MCF 10A (cell line): ENCODE measurements at places on chromosomes 12 and 14.

DNA sequence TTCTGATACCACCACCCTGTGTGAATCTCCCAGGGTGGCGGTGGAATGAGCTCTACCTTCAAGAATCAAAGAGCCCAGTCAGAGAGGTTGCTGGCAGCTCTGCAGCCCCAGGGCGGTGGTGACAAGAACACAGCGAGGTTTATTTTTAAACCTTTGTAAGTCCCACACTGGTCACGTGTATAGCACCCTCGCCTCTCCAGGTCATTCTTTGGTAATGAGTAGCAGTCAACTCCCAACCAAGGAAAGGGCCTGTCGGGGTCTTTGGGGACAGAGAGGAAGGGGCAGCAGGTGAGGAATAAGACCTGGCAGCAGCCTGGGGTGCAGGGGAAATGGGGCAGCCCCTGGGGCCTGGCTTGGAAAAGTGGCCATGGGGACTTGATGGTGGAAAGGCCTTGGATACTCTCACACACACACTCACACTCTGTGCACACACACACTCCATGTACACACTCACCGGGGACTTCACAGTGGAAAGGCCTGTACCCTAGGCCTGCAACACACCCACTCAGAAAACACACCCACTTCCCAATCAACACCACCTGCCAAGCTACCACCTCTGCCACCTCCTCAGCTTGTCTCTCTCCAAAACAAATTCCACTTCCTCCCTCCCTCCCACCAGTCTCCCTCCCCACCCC, 178.6 kb downstream of the DPF3 start:
- DNase-seq, result no peak

GRCh38 chr14:31229638-31230572, 22.3 kb upstream of the HECTD1 start:
- peak; percentile 100 for DNase-seq

GRCh38 chr12:6833189-6833890, 5.1 kb downstream of the P3H3 start:
- no peak for DNase-seq

DNA sequence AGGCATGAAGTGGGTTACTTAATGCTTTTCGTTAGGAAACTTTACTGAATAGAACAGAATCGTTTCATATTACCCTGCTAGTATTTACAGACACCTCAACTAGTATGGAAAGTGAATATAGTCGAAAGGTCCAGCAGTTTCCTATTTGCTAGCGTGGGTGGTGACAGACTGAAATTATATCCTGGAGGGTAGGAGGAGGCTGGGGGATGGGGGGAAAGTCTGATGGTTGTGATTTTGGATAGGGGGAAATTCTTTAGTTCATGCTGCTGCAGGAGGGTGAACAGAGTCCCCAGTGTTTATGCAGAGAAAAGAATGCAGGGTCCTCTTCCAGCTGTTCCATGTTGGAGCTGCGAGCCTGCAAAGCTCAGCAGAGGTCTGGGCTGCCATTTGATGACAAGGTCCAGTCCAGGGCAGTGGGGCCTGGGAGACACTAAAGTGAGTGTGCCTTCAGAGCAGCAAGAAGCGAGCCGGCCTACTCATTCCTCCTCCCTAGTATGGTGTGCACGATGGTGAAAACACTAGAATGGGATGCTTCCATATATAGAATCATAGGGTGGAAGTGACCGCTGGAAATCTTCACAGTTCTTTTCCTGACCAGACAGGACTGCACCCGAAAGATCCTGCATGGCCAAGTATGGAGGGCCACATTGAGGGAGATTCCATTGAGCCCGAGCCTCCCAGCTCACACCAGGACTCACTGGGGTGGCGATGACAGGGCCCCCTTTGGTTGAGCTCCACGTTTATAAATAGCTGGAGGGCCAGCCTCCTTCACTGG, 2.1 kb downstream of the SAMD4A start:
- peak; percentile 48 for DNase-seq

- DNase-seq, result peak; percentile 19
These were observed 42.1 kb downstream of the CCDC85C start for GRCh38 chr14:99561864-99562263.

DNA sequence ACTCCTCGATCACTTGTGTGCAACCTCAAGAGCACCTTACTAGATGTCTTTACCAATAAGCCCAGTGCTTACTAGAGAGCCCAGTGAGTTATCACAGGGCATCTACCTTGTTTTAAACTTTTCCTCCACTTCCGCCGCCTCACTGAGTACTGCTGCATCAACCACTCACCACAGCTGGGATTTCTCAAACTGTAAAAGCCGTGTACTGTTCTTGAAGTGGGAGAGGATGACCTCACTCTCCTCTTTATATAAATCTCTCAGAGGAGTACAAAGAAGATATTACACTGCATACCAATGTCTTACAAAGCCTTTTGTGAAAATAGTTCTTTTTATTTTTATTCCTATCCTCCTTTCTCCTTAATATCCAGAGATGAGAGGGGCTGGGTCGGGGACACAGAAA, 94.1 kb downstream of the PLCZ1 start:
- DNase-seq, result no peak

- no peak for DNase-seq
These were observed 80.5 kb downstream of the MED13L start for GRCh38 chr12:116196752-116197718.

GRCh38 chr12:15534322-15534721, 212.0 kb downstream of the PTPRO start:
- DNase-seq, result no peak

- DNase-seq, result no peak
These were observed 24.1 kb downstream of the TMEM229B start for GRCh38 chr14:67464377-67464776.

DNA sequence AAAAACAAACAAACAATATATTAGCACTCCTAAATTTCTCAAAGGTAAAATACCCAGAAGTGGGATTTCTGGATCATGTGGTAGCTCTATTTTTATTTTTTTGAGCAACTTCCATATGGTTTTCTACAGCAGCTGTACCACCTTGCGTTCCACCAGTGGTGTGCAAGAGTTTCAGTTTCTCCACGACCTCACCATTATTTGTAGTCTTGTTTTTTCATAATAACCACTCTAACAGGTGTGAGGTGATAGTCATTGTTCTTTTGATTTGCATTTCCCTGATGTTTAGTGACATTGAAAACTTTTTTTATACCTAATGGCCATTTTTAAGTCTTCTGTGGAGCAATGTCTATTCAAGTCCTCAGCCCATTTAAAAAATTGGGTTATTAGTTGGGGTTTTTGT, 127.3 kb upstream of the SLC38A2 start:
- no peak for DNase-seq

DNA sequence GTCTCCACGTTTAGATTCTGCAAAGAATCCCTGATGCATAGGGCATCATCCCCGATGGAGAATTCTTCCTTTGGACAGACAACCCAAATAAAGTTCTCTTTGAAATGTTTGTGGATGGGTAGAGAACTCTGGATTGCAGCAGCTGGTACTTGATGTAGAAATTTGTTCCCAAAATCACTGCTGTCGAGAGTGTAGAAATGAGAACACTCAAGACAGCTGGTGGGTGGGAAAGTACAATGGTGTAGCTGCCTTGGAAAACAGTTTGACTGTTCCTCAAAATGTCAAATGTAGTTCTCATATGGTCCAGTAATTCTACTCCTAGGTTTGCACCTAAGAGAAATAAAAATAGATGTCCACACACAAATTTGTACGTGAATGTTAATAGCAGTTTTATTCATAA, 671.5 kb upstream of the TMEM132C start:
- no peak for DNase-seq
